ENCODE measurements at places on chromosomes 1 and 21. TPM values are rescaled to one million over a fixed set of nuclear protein-coding genes. Genes with fewer than 3 reads are reported as not detected.

The F5 gene
- total RNA-seq: not detected

The FCRL2 gene
- not detected for total RNA-seq

The ITLN1 gene
- total RNA-seq: not detected

The TMPRSS15 gene
- total RNA-seq: not detected

The NBPF10 gene
- 4.9 TPM for total RNA-seq

The CCDC27 gene
- total RNA-seq: not detected

The FNDC5 gene
- total RNA-seq: 4.6 TPM

The FCRL6 gene
- total RNA-seq: not detected

The SIPA1L2 gene
- total RNA-seq: 6.0 TPM

The PLA2G2C gene
- total RNA-seq: not detected

The SPATA46 gene
- not detected for total RNA-seq

The SLC9C2 gene
- not detected for total RNA-seq

The PBX1 gene
- 77.5 TPM for total RNA-seq

The NHLH1 gene
- total RNA-seq: not detected

The LINGO4 gene
- not detected for total RNA-seq

The S100A7 gene
- not detected for total RNA-seq

The GDAP2 gene
- 14.6 TPM for total RNA-seq

The KCNN3 gene
- total RNA-seq: not detected

The UMODL1 gene
- total RNA-seq: not detected
